Foreskin fibroblast (primary cell): ENCODE measurements at places on chromosomes 1 and 21.

DNA sequence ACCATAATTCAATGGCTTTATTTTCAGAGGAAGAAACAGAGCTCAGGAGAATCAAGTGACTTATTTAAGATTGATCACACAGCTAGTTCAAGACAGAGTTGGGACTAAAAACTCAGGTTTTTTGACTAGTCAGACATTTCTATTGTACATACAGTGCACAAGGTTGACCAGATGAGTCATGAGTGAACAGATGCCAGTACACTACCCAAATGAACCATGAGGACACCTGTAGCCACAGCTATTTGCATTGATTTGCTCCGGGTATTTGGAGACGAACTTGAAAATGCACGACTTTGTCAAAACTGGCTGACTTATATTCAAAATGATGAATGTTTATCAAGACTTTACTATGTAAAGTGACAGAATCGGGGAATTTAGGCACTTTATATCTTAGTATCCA, 161.7 kb upstream of the ST6GALNAC5 start:
- no peak for DNase-seq

DNA sequence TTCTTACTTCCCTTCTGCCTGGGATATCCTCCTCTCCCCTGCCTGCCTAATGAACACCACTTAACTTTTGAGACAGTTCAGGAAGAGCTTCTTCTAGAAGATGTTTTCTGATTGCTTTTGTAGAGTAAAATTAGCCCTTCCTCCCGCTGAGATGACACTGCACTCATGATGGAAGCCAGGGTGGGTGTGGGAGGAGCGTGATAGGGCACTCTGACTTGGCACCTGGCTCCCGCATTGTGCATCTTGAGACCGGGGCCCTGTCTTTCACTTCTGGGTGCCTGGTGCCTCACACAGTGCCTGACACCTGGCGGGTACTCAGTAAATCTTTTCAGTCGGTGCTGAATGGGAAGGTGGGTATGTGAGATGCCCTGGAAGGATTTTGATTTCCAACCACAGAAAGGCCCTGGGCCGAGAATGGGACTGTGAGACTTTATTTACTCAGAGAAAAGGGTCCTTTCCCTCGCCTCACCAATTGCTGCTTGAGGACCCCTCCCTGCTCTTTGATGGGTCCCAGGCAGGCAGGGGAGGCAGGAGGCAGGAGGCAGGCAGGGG, 6.8 kb downstream of the THEM5 start:
- DNase-seq, result no peak

DNA sequence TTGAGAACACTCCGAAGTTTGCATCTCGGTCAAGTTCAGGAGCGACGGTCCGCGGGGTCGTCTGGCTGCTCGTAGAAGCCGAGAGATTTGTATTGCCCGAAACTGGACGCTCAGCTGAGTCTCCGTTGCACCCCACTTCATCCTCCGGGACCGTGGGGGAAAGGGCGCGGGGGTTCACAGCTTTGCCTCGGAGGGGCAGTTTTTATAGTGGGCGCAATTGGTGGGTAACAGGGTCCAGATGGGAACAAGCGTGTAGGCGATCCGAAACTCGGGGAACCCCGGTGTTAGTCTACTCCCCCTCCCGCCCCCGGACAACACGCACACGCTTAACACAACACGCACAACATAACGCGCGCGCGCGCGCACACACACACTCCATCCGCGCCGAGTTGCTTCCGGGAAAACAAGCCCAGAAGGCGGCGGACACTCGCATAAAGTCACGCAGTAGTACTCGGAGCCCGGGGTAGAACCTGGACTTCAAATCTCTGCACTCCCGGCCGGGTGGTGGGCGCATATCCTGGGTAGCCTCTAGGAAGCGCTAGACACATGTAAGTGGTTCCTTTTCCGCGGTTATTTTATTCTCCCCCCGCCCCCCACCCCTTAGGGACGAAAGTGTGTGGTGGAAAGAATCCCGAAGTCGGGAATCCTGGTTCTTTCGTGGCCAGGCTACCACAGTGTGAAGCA, 1.1 kb upstream of the JUN start:
- DNase-seq, result peak; percentile 97

DNA sequence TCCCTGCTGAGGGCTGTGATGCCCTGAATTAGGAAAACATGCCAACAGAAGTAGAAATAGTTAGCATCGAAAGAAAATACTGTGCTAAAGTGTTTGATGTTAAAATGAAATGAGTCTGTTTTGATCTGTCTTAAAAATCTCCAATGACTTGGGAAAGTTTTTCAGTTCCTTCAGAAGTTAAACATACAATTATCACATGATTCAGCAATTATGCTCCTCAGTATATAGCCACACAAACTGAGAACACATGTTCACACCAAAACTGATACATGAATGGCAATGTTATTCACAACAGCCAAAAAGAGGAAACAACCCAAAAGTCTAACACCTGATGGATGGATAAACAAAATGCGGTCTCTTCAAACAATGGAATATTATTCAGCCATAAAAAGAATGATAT, 130.6 kb downstream of the PTPN14 start:
- DNase-seq, result no peak

- no peak for DNase-seq
Measured at GRCh38 chr1:171355727-171356126, 41.7 kb downstream of the FMO4 start.

DNA sequence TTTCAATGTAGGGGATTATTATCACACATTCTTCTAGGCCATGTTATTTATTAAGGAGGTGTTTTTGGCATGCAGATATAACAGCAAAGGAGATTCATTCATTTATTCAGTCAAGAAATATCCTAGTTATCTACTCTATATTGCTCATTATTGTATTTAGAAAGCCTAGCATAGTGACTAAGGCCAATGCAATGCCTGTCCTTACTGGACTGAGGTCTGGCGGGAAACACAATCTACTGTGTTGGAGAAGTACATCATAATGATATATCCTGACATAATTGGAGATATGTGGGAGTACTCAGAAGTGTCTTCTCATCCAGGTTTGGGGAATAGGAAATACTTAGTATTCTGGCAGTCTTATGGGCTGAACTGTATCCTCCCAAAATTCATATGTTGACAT, 421.5 kb upstream of the USP24 start:
- DNase-seq, result peak; percentile 17

GRCh38 chr1:1397839-1398523, 1.2 kb downstream of the CCNL2 start:
- DNase-seq, result no peak

GRCh38 chr1:37677808-37678207, 14.5 kb upstream of the CDCA8 start:
- DNase-seq, result no peak

GRCh38 chr21:41431788-41432548, 5.9 kb downstream of the MX1 start:
- no peak for DNase-seq

- DNase-seq, result no peak
Measured at GRCh38 chr1:42942444-42942843, 16.2 kb downstream of the SLC2A1 start.

DNA sequence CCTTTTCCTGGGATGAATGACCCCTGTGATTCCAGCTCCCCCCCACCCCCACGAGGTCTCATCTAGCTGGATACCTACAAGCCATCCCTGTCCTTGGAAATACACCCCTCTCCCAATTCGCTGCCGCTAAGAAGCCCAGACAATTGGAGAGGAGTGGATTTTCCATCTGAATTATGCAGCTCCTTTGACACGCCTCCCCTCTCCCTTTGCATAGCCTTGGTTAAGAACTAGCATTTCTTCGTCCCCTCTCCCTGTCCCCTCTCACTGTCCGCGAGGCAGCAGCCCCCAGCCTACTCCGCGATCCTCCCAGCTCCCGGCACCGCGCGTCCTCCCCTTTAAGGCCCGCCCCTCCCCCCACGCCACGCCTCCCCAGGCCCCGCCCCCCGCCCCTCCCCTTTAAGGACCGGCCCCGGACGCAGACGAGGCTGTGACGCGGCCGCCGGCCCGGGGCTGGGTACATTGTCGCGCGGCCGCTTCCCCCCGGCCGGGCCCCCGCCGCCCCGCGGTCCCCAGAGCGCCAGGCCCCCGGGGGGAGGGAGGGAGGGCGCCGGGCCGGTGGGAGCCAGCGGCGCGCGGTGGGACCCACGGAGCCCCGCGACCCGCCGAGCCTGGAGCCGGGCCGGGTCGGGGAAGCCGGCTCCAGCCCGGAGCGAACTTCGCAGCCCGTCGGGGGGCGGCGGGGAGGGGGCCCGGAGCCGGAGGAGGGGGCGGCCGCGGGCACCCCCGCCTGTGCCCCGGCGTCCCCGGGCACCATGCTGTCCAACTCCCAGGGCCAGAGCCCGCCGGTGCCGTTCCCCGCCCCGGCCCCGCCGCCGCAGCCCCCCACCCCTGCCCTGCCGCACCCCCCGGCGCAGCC, at the start of gene MAPKAPK2:
TSS of gene MAPKAPK2 (plus strand) at position 428 of the 856 bp plus-strand sequence. CDS start at position 753, 325 bp downstream.
- peak; percentile 56 for DNase-seq

GRCh38 chr1:219062161-219062560, 111.5 kb upstream of the LYPLAL1 start:
- DNase-seq, result peak; percentile 8

- no peak for DNase-seq
Measured at GRCh38 chr1:114688526-114688925, 6.8 kb downstream of the AMPD1 start.

DNA sequence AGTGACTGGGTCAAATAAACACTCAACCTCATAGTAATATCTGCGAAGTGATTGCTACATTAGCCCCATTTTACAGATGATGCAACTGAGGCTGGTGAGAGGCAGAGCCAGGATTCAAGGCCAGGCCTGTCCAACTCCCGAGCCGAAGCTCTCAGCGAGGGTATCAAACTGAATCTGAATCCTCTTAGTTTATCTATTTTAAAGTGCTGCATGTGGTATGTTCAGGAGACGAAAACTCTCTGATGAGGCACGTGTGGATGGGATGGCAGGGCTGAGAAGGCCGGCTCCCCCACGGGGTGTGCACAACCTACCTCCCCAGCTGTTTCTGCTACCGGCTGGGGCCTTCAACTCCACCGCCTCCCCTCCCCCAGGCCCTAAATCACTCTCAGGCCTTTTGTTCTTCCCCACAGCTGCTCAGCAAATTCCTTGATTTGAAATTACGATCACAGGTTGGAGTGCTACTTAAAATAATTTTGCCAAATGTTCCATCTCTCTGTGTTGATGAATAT, 171.8 kb downstream of the TOMM20 start:
- no peak for DNase-seq

GRCh38 chr1:91579658-91580228, 79.1 kb downstream of the CDC7 start:
- DNase-seq, result no peak

DNA sequence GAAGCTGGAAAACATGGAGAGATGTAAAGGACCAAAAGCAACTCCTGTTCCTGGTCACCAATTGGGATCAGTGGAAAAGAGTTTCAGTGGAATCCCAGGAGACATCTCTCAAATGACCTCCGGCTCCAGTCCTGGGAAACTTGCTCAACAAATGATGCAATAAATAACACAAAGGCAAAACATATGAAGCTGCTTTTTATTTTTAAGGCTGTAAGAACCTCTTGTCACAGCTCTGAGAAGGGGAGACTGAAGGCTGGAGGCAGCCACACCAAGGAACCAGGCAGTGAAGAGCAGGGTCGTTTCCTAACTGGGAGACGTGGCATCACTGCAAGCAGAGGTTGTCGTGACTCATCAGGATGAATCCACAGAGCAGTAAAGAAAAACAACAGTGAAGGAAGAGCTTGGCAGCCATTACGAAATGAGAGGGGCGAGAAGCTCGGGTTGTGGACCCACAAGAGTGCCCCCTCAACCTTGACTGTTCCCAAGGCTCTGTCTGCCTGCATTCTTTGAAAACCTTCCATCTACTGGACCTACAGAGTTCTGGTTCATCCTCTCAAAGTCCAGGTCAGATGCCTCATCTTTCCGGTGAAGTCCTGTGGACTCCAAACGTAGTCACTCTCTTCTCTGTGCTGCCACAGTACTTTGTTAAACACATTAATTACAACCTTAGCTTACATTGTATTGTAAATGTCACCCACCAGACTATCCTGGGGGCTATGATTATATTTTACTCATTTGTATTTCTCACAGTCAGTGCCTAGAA, 32.1 kb downstream of the JAK1 start:
- peak; percentile 89 for DNase-seq

DNA sequence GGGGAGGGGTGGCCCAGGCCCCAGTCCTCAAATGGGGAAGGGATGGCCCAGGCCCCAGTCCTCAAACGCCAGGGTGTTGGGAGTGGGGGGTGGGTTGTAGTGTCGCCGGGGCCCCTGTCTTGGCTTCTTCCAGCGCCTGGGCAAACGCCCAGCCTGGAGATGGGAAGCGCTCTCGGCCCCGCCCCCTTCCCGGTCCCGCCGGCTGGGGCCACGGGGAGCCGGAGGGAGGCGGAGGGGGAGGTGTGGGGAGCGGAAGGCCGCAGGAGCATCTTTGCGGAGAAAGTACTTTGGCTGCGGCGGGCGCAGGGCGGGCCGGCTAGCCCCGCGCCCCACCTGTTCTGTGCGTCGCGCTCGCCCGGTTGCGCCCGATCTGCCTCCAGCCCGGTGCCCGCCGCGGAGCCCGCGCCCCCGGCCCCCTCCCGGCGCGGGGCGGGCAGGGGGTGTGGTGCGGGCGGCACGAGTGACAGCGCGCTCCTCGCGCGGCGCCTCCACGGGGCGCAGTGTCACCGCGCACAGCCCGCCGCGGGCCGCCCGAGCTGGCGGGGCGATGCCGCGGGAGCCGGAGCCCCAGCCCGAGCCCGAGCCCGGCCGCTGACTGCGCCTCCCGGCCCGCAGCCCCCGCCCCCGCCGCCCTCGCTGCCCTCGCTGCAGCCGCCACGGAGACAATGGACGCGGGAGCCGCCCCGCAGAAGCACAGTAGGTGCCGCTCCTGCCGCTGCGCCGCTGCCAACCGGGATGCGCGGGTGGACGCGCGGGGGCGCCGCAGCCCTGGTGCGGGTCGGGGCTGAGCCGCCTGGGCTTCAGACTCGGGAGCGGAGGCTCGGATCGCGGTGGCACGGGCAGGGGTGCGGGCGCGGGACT, 31.1 kb upstream of the PEX10 start:
- peak; percentile 71 for DNase-seq

- DNase-seq, result no peak
Measured at GRCh38 chr21:29638761-29639327, 301.0 kb downstream of the GRIK1 start.

DNA sequence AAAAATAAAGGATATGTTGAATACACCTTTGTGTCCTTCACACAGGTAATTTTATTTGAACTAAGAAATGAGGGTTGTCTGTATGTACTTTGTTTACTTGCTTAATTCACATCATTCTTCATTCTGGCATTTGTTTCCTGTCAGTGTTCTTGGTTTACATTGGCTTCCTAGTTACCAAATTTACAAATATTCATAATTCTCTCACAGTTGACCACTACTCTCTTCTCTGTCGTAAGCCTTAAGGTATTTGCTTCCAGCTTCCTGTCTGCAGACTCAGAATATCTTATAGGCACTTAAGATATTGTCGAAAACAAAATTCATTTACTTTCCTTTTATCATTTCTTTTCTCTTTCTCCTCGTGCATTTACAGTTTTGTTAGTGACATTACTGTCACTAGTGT, 15.9 kb downstream of the RNPC3 start:
- DNase-seq, result no peak

DNA sequence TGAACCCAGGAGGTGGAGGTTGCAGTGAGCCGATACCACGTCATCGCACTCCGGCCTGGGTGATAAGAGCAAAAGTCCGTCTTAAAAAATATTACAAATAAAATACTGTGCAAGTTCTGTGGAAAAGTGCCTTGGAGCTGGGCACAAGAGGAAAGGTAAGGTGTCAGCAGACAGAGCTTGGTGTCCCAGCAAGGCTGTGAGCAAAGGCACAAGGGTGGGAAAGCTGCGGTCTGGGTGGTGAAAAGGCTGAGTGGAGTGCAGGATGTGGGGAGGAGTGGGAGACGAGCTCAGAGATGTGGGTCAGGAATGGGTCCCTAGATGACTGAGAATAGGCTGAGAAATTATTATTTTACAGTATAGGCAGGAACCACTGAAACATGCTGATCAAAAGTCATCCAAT, 150.6 kb downstream of the RHOU start:
- no peak for DNase-seq
